Activated T-cell treated with anti-CD3 and anti-CD28 coated beads, Interleukin-2, amount 50 U/mL, for 72 hours (primary cell): ENCODE measurements at places on chromosomes 3 and 15. TPM values are rescaled to one million over a fixed set of nuclear protein-coding genes. Genes with fewer than 3 reads are reported as not detected.

- DNase-seq, result no peak
Observed at GRCh38 chr15:74369084-74369745, 1.8 kb upstream of the CYP11A1 start.

GRCh38 chr3:46667061-46667621 is 26.3 kb downstream of the ALS2CL start:
- no peak for DNase-seq

DNA sequence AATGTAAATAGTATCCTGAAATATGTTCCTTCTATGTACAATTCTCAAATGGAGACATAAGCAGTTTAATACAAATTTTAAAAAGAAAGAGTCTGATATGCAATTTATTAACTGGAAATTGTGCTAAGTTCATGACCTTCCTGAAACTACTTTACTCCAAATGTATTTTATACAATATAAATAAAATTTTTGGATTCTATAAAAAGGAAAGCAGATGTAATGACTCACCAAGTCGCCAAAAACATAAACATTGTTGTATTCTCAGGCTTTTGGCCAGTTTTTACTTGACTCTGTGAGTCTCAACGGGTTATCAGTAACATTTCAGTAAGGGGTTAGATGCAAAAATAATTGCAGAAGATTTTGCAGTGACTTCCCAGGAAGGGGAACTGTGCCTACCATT is 948.2 kb downstream of the EPHA3 start:
- DNase-seq, result no peak

The JMJD7 gene
- total RNA-seq, result 16.0 TPM

- no peak for DNase-seq
Observed at GRCh38 chr3:6260551-6261191, 600.2 kb upstream of the GRM7 start.

- DNase-seq, result no peak
Observed at GRCh38 chr3:115052906-115053305, 94.2 kb downstream of the ZBTB20 start.
